ENCODE measurements at places on chromosomes 2 and 18.

- ATAC-seq, result no peak
Observed at GRCh38 chr2:57809230-57809629, 237.4 kb upstream of the VRK2 start.

DNA sequence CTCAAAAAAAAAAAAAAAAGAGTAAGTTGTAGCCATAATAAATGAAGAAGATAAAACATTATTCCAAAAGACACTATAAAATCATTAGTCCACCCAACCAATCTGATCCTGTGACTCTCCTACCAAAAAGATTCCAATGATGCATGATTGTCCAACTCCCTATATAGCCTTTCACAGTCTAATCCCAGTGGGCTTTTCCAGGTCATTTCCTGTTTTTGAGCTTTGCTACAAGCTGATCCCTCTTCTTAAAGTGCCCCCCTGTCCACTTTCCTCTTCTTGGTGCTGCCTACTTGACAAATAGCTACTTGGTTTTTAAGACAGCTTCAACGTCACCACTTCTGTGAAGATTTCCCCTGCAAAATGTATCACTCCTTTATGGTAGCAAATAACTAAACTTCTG, 88.4 kb downstream of the SEMA4F start:
- ATAC-seq, result no peak

- ATAC-seq, result no peak
Observed at GRCh38 chr18:75132931-75133525, 75.9 kb downstream of the PTGR3 start.

DNA sequence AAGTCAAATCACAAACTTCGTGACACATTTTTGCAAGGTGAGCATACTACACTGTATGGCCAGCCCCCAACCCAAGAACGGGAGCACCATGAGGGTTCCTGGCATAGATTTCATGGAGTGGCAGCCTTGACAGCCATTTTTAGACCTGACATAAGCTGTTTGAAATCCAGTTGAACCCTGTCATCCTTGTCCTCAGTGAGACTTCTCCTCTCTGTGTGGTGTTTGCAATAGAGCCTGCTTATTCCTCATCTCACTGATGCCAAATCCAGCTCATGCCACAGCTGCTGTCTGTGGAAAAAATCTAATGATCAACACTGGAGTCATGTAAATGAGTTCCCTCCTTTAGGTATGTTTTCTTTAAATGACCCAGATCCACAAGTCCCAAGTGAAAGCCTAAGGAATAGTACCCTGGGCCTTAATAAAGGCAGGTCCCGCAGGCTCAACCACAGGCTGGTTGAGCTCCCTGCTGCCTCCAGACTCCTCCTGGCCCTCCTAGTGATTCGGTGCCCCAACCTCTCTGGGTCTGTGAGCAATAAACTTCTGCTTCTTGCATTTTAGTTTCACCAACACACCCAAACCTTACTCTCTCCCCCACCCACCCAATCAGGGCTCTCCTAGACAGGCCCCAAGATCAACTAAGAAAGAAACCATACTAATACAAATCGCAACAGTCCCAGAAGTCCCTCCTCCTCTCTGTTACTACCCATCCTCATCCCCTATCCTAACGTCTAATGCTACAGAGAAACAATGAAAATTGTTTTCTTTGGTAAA, 8.4 kb upstream of the CREG2 start:
- no peak for ATAC-seq

DNA sequence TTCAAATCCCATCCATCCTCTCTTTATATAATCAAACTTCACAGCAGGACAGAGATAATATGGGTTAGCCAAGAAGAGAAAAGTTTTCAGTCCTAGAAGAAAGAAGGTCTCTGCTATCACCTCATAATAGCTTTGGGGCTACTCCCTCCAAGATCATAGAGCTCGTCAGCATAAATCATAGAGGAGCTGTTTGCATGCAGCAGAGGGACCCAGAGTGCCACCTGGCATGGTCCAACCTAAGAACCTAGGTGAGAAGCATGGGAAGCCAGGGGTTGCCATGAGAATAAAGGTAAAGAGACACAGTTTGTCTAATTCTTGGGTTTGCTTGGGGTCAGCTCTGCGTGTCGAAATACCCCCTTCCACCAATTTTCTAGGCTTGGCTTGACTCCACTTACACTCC, 87.1 kb upstream of the CYP1B1 start:
- no peak for ATAC-seq

- ATAC-seq, result no peak
Observed at GRCh38 chr2:231144896-231145295, 20.1 kb upstream of the HTR2B start.

DNA sequence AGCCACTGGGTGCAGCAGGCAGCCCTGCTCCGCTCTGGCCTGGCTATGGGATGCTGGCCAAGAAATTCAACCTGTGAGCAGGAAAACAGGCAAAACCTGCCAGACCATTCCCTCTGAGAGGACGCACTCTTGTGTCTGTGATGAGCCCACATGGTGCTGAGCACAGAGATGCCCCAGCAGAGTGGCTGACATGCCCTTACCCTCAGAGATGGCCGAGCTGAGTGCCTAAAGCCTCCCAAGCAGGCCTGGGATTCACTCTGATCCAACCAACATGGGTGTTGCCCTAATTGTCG, 34.3 kb upstream of the TAF1B start:
- ATAC-seq, result no peak

GRCh38 chr2:74944987-74945787, 13.3 kb upstream of the POLE4 start:
- ATAC-seq, result peak; percentile 95

GRCh38 chr2:7014174-7014640, 97.0 kb downstream of the RNF144A start:
- no peak for ATAC-seq

- no peak for ATAC-seq
Observed at GRCh38 chr2:125681576-125681975, 974.4 kb upstream of the GYPC start.

GRCh38 chr2:85666435-85667316, 1.3 kb downstream of the SFTPB start:
- ATAC-seq, result no peak

DNA sequence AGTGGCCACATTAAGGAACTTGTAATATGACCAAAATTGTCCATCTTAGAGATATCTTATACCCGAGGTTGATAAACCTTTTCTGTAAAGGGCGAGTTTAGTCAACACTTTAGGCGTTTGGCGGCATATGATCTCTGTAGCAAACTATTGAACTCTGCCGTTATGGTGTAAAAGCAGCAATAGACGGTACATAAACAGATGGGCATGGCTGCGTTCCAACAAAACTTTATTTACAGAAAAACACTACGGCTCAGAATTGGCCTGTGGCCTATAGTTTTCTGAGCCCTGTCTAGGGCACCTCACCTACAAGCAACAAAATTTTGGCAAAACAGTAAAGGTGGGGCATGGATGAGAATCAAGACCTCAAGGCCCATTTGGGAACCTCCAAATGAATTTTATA, 121.9 kb upstream of the HAAO start:
- ATAC-seq, result no peak

DNA sequence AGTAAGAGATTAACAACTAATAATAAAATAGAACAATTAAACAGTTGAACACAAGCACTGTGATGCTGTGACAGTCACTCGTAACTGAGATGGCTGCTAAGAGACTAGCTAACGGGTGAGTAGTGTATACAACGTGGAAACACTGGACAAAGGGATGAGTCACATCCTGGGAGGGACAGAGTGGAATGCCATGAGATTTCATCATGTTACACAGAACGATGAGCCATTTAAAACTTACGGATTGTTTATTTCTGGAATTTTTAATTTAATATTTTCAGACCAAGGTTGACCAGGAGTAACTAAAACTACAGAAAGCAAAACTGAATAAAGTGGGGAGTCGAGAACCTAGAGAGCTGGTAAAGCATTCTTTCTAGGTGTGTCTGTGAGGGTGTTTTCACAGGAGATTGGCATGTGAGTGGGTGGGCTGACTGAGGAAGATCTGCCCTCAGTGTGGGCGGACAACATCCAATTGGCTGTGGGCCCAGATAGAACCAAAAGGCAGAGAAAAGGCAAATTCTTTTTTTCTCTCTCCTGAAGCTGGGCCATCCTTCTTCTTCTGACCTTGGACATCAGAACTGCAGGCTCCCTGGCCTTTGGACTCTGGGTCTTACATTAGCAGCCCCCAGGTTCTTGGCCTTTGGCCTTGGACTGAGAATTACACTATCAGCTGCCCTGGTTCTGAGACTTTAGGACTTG, 14.6 kb downstream of the TMSB10 start:
- peak; percentile 69 for ATAC-seq

GRCh38 chr2:71776227-71776626, 322.9 kb downstream of the DYSF start:
- ATAC-seq, result no peak

DNA sequence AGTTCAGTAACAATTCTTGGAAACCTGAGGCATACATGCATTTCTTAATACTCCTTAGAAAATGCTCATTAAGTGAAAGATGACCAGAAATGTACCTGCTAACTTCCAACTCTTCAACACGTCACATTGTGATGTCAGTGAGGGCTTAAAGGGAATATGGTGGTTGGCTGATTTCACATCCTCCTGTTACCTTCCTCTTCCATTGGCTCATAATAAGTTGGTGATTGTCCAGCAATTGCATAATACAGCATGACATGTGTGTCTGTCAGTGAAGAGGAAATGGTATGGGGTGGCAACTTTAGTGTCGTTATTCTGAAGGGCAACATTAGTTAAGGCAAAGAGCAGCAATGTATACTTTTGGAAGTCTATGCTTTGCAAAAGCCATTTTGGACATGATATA, 26.0 kb downstream of the PLEK start:
- ATAC-seq, result no peak

DNA sequence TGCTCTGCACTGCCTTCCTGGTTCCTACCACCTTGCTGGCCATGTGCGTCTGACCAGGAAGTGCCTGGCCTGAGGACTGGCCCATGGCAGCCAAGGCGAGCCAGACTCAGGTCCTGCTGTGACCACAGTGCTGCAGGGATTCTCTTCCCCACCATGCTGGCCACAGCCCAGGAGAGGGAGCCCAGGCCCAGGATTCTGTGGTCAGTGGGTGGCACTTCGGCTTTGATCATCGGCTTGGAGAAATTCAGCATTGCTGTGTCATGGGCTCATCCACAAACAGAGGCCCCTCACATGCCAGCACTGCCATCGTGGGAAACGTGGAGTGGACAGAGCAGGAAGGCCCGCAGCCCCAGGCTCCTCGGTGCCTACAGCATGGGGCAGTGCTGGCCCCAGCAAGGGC, 211.6 kb downstream of the SEPTIN10 start:
- ATAC-seq, result no peak

DNA sequence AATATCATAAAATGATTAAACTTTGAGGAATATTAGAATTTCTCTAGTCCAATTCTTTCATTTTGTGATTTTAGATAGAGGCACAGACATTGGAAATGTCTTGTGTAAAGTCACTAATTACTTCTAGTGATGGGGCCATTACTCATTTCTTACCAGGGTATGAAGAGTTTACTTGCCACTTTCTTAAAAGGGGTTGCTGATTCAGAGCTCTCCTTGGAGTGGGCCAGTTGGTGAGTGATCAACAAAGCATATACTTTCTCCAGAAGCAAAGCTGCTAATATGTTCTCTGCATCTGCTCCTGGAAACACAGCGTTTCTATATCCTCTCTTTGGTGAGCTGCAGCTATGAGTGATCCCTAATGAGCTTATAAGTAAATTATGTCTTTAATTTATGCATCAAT, 408.9 kb upstream of the LRATD1 start:
- ATAC-seq, result no peak

DNA sequence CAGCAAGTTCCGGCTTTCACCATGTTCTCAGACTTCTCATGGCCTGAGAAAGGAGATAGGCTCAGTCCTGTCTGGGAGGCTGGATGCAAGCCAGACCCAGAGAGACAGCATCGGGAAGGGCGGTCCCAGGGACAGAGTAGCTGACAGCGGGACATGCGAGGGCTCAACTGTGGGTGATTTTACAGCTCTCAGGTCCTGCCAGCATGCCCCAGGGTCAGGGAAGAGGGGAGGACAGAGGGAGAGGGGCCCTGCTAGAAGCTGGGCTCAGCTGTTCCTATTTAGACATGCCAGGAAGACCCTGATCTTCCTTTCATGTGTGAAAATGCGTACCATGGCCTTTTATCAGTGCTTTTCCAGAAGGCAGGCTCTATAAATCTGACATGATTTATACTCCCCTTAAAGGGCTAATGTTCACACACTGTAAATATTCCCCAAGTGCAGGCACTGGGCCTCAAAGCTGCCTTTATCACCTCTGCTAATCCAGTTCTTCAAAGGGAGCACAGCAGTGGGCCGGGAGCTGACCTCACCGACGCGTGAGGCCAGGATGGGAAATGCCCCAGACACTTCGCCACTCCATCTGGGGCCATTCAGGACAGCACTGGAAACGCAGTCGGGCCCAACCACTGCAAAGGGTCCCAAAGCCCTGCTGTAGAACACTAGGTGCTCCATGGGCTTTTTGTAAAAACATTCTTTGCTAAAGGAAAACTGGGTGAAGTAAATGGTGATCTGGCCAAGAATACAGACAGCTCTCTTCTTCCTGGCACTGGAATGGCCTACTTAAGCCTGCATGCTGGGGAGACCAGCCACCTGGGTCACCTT, 96.1 kb upstream of the LMAN1 start:
- peak; percentile 31 for ATAC-seq

GRCh38 chr18:44409515-44409914, 271.2 kb upstream of the SETBP1 start:
- ATAC-seq, result no peak

- ATAC-seq, result no peak
Observed at GRCh38 chr2:20487030-20487391, 40.1 kb downstream of the RHOB start.

GRCh38 chr2:111032721-111033429, 87.8 kb upstream of the BCL2L11 start:
- ATAC-seq, result no peak

DNA sequence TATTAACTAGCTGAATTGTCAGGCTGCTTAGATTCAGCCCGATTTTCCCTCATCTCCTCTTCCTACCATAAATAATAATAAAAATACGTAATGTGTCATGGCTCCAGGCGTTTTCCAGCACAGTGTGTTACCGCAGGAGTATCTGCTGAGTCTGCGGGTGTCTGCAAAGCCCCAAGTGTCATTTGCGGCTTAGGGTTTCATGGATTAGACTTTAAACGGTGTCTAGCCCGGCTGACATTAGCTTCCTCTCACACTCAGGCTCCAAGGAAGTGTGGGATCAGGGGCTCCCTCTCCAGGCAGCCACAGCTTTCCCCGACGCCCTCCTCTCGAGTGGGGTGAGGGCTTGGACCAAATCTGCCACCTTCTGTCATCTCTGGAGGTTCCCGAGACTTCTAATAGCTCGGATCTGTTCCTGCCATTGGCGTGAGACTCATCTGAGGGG, 14.1 kb upstream of the HOXD1 start:
- no peak for ATAC-seq

DNA sequence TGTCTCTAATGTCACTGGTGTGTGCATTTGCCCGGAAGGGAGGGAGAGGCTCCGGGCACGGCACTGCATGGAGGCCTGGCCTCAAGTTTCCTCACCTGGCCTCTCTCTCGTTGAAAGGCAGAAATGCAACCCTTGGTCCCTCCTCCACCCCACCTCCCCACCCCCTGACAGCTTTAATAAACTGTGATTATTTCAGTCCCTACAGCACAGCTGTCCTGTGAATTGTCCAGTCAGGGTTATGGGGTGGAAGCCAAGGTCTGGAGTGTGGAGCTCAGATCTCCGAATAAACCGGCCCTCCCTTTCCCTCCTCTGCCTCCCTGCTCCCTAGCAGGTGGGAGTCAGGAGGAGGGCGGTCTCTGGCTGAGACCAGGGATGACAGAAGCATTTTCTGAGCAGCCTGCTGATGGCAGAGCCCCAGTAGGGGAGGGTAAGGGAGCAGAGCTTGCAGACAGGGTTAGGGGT, 199.2 kb upstream of the SMAD2 start:
- no peak for ATAC-seq

- no peak for ATAC-seq
Observed at GRCh38 chr18:24027156-24027827, 12.7 kb downstream of the TTC39C start.
